ENCODE measurements at places on chromosomes 1 and 21.

- no peak for DNase-seq
Observed at GRCh38 chr1:100794748-100795645, 75.5 kb downstream of the VCAM1 start.

DNA sequence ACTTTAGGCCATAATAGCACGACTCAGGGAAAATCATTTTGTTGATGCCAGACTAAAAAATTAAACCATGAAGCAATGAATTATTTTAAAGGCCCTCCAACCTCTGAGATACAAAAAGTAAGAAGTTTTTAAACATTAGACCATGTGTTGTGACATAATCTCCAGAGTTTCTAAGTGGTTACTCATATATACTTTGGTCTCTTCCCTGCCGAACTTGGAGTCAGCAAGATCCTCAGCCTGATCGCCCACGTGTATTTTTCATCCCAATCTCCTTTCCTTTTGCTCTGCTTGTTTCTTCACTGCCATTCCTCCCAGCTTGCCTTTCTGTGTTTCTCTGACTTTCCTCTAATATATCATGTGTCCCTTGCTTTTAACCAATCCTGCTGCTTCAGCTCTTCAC is 3.8 kb downstream of the ARV1 start:
- no peak for DNase-seq

GRCh38 chr1:34685225-34685624 is 69.6 kb upstream of the GJB5 start:
- no peak for DNase-seq

DNA sequence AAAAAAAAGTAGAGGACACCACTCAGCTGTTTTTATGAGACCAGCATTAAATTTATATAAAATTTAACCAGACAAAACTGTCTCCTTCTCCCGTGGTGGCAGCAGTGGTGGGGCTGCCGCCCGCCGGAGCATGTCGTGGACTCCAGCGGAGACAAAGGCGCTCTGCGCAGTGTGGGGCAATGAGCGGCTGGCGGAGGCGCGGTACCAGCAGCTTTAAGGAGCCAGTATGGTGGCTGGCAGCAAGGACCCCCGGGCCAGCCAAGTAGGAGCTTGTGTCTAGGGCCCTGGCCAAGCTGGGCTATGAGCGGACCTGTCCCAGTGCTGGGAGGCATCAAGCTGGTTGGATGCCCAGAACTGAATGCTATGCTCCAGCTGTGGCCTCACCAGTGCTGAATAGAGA is 2102.9 kb downstream of the NCAM2 start:
- no peak for DNase-seq

- DNase-seq = no peak
Observed at GRCh38 chr1:205162301-205162700, 40.5 kb upstream of the RBBP5 start.

GRCh38 chr21:41226853-41227252 is 58.9 kb downstream of the BACE2 start:
- DNase-seq = no peak

DNA sequence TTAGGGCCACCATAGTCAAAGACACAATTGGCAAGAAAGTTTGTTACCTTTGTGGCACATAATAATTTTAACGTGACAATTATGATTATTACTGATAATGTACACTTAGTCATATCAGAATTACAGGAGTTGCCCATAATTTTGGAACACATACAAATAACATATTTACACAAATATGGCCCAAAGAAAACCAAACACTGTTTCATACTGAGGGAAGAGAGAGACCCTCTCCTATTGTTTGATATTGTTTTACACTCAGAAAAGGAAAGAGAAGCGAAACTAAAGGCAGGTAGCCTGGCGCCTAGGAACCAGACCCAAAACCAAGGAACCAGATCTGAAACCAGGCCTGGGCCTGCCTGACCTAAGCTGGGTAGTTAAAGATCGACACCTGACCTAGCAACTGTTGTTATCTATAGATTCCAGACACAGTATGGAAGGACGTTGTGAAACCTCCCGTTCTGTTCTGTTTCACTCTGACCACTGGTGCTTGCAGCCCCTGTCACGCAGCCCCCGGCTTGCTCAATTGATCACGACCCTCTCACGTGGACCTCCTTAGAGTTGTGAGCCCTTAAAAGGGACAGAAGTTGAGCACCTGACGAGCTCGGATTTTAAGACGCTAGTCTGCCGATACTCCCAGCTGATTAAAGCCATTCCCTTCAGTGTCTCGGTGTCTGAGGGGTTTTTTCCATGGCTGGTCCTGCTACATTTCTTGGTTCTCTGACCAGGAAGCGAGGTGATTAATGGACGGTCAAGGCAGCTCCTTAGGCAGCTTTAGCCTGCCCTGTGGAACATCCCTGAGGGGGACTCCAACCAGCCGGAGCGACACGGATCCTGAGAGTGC is 27.9 kb downstream of the C1orf115 start:
- DNase-seq = no peak

- peak; percentile 44 for DNase-seq
Observed at GRCh38 chr1:28193701-28194161, 17.2 kb upstream of the PTAFR start.

DNA sequence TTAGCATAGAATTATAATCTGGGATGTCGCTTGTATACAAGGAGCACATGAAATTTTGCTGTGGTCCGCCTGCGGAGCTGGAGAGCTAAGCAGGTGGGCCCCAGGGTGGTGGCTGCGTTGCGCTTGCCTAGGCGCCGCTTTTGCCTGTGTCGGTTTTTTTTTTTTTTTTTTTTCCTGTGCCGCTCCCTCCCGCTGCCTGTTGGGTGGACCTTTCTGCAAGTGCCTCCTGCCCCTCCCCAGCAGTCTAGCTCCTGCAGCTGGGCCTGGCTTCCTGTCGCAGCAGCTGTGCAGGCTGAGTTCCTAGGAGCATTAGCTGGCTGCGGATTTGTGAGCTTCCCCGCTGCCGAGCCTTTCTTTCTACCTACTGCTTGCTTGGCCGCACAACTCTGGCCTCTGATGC is 20.6 kb downstream of the PYHIN1 start:
- peak; percentile 41 for DNase-seq

- DNase-seq = no peak
Observed at GRCh38 chr1:145906954-145907753, 2.7 kb downstream of the ITGA10 start.

DNA sequence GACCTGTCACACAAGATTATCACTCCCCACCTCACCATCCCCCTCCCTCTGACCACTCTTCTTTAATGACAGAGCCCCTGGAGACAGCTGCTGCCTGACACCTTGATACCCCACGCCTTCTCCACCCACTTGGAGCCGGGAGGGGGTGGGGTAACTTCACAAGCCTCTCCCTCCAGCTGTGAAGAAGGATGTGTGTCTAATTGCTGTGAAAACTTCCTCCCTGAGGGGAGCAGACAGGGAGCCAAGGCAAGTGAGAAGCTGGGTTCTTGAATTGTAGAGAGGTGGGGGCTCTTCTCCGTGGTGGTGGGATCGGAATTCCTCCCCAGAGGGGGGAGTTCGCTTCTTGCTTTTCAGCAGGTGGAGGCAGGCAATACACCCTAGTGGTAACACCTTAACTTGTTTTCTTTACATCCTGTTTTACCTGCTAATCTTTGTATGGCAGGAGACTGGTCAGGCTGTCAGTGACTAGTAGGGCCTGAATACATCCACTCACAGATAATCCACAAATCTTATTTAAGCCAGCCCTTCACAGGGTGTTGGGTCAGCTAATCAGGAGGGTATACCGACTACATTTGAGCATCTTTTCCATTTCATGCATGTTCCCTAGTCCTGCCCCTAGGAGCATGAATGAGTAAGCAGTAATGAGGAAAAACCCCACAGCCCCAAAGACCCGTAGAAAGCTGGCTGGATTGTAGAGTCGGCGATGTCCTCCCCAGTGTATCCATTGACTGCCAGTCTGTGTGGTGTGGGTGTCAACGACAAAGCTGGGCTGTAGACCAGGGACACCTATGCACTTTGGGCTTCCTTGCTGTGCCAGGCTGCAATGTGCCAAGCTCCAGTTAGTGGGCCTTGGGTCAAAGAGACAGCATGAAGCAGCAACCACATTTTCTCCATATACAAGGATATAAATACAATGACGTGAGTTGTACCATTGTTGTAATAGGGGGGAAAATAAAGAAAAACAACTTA is 57.3 kb downstream of the NFASC start:
- DNase-seq = peak; percentile 40

- DNase-seq = no peak
Observed at GRCh38 chr1:232877365-232878028, 72.3 kb downstream of the MAP10 start.

GRCh38 chr1:25609921-25610320 is 6.7 kb upstream of the MAN1C1 start:
- no peak for DNase-seq

- no peak for DNase-seq
Observed at GRCh38 chr1:219741011-219741970, 128.4 kb upstream of the ZC3H11B start.

- no peak for DNase-seq
Observed at GRCh38 chr1:24801176-24801575, 55.9 kb downstream of the CLIC4 start.

- no peak for DNase-seq
Observed at GRCh38 chr21:45341779-45342178, 54.1 kb upstream of the POFUT2 start.

- DNase-seq = no peak
Observed at GRCh38 chr1:84301004-84301784, at the start of gene SAMD13. TSS of gene SAMD13 (plus strand) at chr1:84301708. CDS start at chr1:84303235, 1,527 bp downstream.

- DNase-seq = no peak
Observed at GRCh38 chr1:153577138-153577537, 11.5 kb upstream of the S100A2 start.

DNA sequence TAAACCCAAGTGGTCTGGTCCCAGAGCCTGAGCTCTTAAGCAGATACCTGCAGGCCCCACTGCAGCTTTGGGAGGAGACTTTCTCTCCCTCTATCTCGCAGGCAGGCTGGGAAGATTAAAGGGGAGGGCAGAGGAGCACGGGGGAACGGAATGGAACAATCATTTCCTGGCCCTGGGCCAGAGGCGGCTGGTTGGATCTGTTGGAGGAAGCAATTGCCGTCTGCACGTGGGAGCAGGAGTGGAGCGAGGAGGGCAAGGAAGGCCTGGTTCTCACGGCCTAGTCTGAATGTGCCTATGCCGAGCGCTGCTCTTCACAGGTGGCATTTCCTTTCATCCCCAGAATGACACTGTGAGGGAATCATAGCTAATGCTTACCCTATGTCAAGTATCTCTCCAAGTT is 23.7 kb downstream of the NKAIN1 start:
- peak; percentile 44 for DNase-seq

DNA sequence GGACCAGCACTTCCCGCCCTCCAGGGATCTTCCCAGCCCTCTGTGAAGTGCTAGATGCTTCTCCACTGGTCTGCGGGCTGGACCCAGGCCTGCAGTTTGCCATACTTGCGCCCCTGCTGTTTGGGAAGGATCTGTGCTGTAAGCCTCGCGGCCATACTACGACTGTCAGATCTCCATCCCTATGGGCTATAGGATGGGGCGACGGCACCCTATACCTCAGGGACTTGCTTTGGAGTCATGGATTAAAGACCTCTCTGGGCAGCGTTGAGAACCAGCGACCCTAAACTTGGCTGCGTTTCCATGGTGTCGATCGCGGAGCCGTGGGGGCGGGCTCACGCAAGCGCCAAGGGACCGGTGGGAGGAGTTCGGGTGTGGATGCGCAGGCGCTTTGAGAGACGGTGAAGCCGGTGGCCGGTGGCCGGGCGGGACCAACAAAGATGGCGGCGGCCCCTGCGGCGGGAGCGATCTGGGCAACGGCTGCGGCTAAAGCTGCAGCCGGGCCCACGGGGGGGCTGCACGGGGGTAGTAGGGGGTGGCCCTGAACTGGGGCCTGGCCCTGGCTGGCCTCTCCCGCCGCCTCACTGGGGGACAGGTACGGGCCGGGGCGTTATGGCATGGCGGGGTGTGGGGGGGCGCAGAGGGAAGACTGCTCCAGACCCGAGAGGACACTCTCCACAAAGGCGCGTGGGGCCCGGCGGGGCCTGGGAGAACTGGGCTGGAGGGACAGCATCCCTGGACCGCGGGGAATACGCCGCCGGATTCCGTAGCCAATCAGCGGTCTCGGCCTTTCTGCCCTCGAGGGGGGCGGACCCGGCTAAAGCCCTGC is at the start of gene USP21:
Gene USP21 (plus strand): TSS at position 414 of the 826 bp plus-strand sequence. CDS start 1,141 bp downstream, outside the sequence.
- DNase-seq = peak; percentile 95

GRCh38 chr1:182713492-182713891 is 29.1 kb upstream of the RGS8 start:
- DNase-seq = no peak

DNA sequence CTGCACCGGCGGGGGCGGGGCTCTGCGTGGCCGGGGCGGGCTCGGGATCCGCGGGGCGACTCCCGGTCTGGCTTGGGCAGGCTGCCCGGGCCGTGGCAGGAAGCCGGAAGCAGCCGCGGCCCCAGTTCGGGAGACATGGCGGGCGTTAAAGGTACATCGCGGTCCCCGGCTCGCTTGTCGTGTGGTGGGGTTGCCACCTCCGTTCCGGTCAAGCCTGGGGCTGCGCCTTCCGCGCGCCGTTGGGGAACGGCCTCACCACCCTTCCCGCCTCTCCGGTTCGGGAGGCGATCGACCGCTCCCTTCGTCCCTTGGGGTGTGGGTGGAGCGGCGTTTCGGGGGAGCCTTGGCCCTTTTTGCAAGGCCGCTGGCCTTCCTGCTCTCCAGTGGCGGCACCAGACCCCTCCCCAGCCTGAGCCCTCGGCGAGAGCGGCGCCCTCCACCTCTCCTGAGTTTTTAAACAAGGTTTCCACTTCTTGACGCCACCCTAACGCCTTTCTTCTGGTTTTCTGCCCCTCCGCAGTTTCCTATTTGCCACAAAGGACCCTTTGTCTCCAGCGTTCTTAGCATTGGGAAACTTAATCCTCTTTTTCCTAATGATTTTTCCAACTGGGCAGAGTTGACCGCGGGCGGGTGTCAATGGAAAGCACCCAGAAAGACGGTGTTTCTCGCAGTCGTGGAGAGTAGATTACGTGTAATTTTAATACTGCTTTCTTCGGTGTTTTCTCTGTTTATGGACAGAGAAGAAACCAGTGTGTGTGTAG is at the start of the genes LEPR and LEPROT:
Gene LEPR (plus strand): TSS at position 79 of the 761 bp plus-strand sequence. CDS start 144,898 bp downstream, outside the sequence.
Gene LEPROT (plus strand): TSS at position 79 of the 761 bp plus-strand sequence. CDS start 57 bp downstream, at position 136.
- no peak for DNase-seq

DNA sequence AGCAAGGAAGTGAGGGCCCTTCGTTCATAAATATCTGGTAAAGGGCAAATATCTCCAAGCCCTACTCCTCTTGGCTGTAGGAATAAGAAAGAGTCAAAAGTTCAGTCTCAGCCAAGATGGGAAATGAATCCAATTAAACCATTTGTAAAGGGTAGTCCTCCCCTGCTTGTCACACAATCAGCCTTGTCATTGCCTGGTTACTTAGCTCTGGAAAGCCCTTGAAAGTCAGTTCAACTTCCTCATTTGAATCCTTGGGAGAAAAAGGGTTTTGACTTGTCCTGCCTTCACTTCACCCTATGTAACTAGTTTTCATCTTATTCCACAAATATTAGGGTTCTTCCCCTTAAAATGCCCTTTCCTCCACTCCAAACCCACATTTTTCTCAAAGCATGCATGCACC is 100.0 kb downstream of the ELAVL4 start:
- DNase-seq = no peak

Data from WTC11 (cell line).